Left lobe of liver (tissue), 2 donors: ENCODE measurements at places on chromosomes 3 and 15.
A peak's percentile ranks its signal among the peaks of the same experiment; 100 is the strongest.

GRCh38 chr3:3625544-3626271, 173.5 kb upstream of the LRRN1 start:
- no peak for DNase-seq

GRCh38 chr3:195918176-195918575, 9.8 kb upstream of the TNK2 start:
- peak; percentile 14 for DNase-seq

- no peak for DNase-seq
These were observed 99.9 kb upstream of the CCDC80 start for GRCh38 chr3:112740835-112741234.

- DNase-seq = no peak
These were observed 439.0 kb downstream of the NTRK3 start for GRCh38 chr15:87817553-87817952.

- no peak for DNase-seq
These were observed 5.4 kb downstream of the ANKRD63 start for GRCh38 chr15:40277471-40277870.

DNA sequence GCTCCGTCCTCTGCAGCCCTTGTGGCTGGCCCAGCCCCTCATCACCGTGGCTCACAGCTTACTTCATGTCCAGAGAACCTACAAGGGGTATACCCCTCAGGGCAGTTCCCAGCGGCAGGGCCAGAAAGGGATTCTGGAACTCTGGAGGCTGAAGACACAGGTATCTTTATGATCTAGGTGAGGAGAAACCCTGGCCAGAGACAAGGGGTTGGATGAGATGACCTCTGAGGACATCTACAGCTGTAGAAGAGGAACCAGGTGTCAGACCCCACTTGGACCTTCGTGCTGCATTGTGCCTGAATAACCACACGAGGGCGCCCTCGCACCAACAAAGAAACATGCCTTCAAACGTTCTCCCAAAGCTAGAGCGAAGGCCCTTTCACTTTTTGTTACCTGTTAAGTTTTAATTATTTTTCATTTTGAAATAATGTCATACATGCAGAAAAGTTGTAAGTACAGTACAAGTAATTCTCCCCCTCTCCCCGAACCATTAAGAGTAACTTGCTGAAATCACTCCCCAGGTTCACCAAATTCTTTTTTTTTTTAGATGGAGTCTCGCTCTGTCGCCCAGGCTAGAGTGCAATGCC, 118.7 kb upstream of the SMAD3 start:
- DNase-seq = peak; percentile 75

- no peak for DNase-seq
These were observed 473.6 kb downstream of the ROBO2 start for GRCh38 chr3:77513542-77513941.

DNA sequence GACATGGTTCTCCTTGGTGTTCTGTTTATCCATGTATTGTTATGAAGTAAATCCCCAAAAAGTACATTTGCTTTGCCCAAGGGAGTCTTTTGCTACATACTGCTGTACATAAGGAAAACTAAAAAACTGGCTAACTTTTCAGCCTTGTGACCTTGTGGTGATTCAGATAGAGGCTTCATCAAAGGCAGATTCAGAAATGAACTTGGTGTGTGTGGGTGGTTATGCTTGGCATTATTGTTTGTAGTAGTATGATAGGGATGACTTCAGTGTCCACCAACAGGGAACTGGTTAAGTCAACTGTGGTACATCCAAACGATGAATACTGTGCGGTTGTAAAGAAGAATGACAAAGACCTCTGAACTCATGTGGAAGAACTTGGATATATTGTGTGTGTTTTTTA, 75.6 kb upstream of the CHRNB4 start:
- DNase-seq = no peak

GRCh38 chr15:63928185-63928842, 94.6 kb upstream of the HERC1 start:
- DNase-seq = no peak

GRCh38 chr3:10817506-10817905, 1.5 kb downstream of the SLC6A11 start:
- DNase-seq = no peak

GRCh38 chr3:171428321-171428787, 31.9 kb downstream of the TNIK start:
- no peak for DNase-seq

DNA sequence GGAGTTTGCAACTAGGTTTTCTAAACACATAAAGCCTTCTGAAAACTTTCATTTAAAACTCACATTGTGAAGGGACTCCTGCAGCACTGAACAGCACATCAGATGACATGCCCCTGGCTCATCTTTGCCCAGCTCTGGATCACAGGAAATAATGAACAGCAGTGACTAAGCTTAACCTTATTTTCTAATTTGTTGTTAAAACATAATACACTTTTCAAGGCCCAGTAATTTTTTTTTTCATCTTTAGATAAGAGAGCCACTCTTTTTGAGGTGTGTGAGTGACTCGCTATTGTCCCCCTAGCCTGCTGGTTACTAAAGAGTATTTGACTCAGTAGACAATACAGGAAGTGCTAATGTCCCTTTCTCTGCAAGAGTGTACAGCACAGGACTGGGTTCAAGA, 204.0 kb downstream of the OSBPL10 start:
- DNase-seq = no peak

DNA sequence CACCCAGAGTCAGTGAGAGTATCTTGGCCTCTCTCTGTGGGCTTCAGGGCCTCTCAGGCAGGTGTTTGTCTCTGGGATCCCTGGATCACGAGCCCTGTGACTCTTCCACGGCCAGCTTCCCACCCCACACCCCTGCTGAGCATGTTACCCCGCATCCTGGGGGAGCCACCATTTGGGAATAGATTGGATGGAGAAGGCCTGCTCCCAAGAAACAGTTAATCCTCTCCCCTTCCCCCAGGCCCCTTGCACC, 15.5 kb upstream of the SRP14 start:
- no peak for DNase-seq

- no peak for DNase-seq
These were observed 16.9 kb upstream of the GNAT1 start for GRCh38 chr3:50174517-50174895.

DNA sequence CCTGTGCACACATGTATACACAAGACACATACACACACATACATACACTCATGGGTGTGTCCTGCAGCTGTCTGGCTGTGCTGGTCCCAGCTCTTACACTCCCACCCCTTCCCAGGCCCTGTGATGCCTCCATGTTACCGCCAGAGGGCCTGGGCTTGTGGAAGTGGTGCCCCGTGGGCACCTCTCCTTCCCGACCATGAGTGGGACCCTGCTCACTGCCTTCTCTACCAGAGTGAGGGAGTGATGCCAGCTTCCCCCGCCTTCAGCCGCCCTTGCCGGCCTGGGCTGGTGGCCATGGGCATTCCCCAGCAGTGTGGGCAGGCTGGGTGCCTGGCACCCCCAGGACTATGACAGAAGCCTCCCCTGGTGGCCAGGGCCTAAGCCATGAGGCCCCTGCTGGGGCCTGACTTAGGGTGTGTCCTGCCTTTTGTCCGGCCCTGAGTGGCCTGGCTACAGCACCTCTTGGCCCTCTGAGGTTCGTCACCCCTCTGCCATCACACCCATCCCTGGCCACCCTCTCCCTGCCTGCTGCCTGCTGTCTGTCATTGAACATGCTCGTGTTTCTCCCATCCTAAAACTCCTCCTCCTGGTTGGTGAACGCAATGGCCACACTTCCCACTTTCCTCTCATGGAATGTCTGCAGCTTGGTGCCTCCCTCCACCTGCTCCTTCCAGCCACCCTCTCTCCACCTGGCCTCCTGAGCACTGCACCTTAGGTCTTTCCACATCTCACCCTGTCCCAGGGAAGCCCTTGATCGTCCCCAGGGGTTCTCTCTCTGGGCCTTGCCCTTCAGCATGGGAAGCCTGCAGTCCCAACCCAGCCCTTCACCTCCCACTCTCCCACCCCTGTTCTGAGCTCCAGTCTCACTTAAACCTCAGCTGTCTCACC, 14.6 kb downstream of the HDAC11 start:
- no peak for DNase-seq

DNA sequence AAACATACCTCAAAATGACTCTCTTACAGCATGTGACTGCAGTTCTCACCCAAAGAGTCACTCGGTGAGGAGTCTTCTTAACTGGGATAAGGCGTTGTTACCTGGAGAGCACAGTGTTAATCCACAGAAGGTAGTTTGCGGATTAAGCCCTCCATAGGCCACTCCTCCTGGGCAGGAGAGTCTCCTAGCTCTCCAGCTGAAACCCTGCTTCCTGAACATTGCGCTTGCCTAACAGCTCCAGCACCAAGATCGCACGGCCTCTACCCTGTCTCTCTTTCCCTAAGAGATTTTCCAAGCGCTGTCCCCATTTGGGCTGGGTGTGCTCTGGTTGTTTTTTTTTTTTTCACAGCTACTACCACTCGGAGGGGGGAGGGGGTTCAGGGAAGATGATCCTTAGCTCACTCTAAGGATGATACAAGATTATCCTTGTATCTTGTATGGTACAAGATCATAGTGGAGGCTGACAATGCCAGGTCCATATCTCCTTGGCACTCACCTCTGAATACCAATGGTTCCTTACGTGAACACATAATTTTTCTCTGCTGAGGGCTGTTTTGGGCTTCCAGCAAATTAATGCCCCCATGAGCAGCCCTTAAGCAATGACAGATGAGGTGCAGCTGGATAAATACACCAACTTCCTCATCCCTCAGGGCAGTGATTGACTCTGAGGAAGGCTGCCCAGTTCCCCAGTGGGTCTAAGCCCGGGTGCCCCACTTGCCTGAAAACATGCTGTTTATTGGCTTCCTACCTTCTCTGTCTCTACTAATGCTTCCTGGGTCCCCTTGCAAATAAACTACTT, 185.2 kb upstream of the TSC22D2 start:
- no peak for DNase-seq

GRCh38 chr15:40590667-40591050, 3.4 kb upstream of the KNL1 start:
- peak; percentile 12 for DNase-seq

DNA sequence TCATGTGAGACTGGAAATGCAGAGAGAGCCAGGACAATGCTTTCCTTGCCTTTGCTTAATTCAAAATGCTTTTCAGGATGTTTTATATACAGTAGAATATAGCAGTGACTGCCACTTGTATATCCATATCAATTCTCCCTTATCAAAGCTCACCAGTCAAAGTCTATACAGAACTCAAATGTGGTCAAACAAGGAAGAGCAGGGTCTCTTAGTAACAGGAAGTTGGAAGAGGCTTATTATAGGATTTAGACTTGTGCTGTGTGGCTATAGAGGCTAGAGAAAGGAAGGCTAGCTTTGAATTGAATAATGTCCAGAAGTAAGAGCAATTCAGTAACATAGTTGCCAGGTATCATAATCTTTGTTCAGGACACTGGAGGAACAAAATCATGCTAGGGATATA, 4.4 kb upstream of the SI start:
- DNase-seq = no peak

DNA sequence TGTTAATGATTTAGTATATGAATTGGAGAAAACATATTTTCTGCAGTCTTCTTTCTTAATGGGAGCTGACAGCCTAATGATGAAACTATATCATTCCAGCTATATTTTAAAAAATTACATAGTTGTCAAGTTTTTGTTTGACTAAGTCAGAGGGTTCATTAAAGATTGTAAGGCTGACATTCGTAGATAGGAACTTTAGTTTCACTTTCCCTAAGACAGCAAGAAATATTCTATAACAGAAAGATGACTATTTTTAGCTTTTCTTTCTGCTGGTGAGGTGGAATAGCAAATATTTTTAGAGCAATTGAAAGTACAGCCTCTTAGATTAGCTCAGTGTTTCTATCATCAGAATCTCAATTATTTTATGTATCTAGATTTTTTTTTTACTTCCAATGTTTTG, 60.2 kb downstream of the PIAS1 start:
- no peak for DNase-seq

DNA sequence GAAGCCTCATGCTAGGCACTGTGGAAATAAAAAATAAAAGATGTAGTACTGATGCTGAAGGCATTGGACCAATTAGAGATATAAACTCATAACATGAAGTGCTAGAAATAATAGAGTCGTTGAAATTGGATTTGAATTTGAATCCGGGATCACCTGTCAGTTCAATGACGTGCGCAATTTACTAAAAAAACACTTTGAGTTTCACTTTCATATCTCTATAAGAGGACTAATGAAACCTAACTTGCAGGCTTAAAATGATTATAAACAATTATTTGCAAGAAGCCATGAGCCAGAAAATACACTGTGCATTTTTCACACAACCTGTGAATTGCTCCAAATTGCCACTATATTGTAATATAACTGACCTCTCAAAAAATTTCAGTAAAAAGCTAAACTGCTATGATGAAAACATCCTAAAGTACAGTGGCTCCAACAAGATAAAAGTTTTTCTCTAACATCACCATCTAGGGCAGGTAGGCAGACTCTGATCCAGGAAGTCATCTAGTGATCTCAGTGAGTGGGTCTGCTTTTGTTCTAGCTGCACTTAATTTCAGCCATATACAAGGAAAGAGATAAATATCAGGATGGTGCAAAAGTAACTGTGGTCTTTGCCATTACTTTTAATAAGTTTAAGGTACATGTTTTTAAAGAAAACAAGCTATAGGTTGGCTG, 440.2 kb downstream of the CNTN6 start:
- DNase-seq = no peak

DNA sequence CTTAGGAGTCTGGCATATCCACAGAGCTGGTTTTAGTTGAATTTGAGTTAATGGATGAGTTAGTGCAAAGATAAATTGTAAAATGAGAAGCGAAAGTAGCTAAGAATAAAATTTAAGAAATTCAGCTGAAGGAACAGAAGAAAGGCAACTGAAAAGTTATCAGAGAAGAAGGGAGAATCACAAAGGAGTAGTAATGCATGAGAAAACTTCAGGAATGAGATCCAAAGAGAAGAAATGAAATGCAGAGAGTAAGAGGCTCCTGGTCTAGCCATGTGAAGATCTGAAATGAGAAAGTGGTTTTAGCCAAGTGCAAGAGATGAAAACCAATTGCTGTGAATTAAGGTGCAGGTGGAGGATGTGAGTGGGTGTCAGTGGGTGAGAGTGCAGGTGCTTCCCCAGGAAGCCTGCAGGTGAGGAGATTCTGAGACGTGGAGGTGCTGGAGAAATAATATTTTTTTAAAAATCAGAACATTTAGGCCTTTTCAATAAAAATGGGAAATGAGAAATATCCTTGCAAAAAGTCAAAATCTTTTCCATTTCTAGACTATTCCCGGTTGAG, 18.5 kb downstream of the KBTBD8 start:
- DNase-seq = no peak

GRCh38 chr3:129002573-129003569, 1.8 kb downstream of the EFCC1 start:
- no peak for DNase-seq

- DNase-seq = no peak
These were observed 53.3 kb upstream of the CMSS1 start for GRCh38 chr3:99764377-99764776.

GRCh38 chr3:123409443-123410148, 39.3 kb downstream of the ADCY5 start:
- peak; percentile 82 for DNase-seq

- DNase-seq = no peak
These were observed 62.6 kb upstream of the IQSEC1 start for GRCh38 chr3:13135811-13136321.

DNA sequence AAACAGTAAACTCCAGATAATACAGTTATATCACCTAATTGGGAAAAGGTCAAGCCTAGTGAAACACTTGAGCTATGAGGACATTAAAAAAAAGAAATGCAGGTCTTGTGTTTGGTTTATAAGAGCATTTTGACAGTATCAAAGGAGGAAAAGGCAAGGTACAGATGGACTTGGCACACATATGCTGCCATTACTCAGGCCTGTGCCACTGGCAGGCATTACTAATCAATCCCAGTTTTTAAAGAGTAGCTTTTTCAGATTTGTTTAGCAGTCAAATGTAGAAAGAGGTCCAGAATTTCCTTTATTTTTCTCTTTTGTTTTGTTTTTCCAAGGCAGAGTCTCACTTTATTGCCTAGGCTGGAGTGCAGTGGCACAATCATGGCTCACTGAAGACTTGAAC, 38.9 kb downstream of the MDFIC2 start:
- no peak for DNase-seq
